ENCODE measurements at places on chromosomes 11 and 22.
A peak's percentile ranks its signal among the peaks of the same experiment; 100 is the strongest.

DNA sequence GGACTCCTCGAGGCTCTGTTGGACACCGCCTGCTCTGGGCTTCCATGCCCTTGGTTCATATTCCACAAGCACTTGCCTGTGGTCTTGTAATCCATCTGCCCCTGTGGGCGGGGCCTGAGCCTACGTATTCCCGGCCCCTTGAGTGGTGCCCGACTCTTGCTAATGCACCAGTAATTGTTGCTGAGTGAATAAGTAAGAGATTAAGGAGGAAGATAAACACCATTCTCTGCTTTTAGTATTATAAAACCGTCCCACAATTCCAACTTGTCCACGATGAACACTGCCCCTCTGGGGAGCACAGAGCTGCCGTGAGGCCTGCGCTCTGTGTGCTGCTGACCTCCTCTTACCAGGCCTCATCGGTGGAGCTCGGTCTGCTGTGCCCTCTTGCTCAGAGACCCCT lies 50.3 kb downstream of the MICAL2 start:
- DNase-seq, result no peak

DNA sequence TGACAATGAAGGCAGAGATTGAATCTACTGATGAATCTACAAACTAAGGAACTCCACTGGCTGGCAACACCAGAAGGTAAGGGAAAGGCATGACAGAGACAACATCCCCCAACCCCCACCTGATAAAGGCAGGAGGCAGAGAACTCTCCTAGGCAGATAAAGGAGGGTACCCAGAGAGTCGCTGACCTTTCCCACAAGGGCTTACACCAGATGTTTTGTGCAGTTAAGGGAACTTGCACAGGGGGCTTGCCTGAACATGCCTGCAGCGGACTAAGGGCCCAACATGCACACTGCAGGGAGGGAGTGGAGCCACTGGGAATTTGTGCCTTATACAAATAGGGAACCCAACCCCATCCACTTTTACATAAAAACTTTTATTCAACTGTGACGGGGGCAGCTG lies 1996.9 kb upstream of the RAG2 start:
- no peak for DNase-seq

DNA sequence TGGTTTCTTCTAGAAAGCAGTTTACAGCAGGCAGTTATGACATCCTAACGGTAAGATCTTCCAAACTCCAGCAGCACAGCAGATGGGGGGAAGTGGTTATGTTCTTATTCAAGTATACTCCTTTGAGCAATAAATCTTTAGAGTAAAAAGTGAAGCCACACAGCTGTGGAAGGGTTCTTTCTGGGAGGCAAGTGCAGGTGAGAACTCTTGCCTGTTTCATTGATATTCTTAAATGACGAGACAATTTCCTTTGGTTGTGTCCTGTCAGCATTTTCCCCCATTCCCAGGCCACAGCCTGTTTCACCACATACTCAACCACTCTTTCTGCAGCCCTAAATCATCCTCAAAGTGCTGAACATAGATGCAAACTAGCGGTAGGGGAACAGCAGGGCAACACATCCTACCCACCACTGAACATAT lies 207.3 kb upstream of the MTNR1B start:
- DNase-seq, result no peak

DNA sequence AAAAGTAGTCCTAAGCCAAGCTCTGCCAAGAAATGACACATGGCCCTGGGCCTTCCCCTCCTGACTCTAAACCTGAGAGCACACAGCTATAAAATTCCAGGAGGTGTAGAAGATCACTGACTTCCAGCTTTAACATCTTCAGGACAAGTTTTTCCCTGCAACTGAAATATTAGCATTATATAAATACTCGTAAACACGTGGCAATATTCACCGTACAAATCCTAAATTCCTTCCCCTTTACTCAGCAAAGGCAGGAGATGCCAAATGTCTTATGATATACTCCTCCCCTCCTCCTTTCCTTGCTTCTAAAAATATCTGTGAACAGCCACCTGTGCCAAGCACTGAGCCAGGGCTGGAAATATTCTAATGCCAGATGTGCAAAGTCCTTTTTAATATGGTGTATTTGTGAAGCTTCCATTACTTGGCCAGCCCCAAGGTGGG lies 194.0 kb downstream of the LARGE1 start:
- no peak for DNase-seq

- DNase-seq, result peak; percentile 59
These were observed 28.5 kb upstream of the RBX1 start for GRCh38 chr22:40922484-40923303.

- no peak for DNase-seq
These were observed 28.2 kb downstream of the HTR3B start for GRCh38 chr11:113932788-113933187.
